IPS DF 19.7 (cell line): ENCODE measurements at places on chromosomes 2 and 18.
A peak's percentile ranks its signal among the peaks of the same experiment; 100 is the strongest.

DNA sequence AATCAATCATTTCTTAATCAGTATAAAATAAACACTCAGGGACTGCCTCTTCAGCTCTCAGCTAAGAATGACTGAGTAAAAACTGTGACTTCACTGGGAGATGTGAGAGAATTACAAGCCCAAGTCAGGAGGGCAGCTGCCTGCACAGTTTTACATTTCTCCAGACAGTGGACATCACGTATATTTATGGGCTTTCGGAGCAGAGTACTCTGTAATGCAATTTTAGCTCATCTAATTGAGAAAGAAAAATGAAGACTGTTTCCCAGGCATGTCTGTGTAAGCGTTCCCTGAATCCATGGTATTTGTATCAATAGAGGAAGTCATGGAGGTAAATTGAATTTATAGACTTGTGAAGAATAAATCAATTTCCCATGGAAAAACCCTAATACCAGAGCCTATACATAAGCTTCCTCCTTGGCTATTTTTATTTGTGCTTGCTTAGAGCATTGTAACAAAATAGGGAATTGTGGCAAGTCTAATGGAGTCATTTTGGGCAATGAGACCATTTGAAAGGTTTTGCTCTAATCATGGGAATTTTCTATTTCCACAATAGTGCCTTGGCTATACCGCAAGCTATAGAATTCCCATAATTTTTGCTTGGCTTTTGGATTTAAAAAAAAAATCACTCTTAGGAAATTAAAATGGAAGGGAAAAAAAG lies 87.2 kb downstream of the SLC5A7 start:
- DNase-seq: no peak

GRCh38 chr2:203451689-203452088 lies 83.4 kb downstream of the RAPH1 start:
- DNase-seq: no peak

- DNase-seq: no peak
These were observed 1.1 kb downstream of the NPC1 start for GRCh38 chr18:23585007-23585871.

DNA sequence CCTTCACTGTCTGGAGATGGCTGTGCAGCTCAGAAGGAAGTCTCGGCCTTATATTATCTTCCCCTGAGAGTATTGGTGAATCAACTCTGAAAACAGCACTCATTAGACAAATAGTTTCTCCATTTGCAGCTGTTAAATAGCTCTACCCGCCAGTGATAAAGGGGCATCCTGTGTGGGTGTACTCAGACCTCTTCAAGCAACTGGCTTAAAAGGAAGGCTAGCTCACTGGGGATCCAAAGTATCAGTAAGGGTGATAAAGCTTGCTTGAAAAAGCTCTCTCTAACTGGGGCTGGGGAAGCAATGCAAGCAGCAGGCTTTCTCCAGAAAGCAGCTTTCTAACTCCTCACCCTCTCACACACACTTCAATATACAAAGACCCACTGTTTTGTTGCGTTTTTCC lies 64.9 kb upstream of the PSMD14 start:
- no peak for DNase-seq

DNA sequence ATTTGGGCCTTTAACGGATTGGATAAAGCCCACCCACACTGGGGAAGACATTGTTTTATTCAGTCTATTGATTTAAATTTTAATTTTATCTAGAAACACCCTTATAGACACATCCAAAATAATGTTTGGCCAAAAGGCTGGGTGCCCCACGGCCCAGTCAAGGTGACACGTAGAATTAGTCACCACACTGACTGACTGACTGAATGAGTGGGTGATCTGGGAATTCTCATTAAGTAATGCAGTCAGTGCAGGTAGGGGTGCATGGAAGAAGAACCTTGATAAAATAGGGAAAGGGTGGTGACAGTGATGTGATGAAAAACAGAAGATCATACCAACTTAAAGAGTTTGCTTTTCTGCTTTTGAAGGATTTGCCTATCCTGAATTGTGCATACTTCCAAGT lies 554.8 kb downstream of the DCC start:
- DNase-seq: no peak

DNA sequence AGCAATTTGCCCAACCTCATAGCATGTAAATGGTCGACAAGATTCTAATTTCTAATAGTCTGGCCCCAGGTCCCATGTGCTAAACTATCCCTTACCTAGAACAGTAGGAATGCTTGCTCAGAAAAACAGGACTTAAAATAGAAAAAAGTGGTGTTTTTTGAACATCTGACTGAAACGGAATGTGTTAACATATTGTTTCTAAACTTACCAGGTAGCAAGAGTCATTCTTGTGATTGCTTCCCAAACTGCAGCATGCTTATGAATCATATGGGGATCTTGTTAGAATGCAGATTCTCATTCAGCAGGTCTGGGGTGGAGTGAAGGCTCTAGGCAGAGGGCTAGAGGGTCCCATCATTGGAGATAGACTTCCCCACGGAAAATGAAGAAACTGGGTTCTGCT lies 5.8 kb upstream of the SLC20A1 start:
- DNase-seq: no peak

- no peak for DNase-seq
These were observed 31.9 kb downstream of the ABHD3 start for GRCh38 chr18:21672521-21673267.

DNA sequence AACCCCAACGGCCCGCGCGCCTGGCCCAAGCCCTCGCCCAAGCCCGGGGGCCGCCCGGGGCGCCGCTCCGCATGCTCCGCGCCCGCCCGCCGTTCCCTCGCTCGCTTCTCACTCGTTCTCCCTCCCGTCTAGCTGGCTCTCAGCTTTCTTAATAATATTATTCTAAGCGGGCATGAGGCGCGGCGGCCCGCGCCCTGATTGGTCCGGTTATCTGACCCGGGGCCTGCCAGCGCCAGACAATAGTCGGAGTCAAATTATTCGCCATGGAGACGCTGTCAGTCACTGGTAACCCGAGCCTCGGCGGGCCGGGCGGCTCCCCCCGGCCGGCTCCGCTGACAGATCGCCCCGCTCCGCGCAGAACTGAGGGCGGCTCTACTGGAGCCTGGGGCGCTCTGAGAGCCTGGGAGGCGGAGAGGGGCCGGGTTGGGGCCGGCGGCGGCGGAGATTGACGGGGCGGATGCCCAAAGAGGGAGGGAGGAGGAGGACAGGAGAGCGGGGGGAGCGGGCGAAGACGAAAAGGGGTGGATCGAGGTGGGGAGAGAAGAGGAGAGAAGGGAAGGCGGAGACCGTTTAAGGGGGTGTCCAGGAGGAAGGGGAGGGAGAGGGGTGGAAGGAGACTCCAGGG lies at the start of gene SIX2:
Gene SIX2 (minus strand): TSS at position 150 of the 625 bp plus-strand sequence. CDS start 342 bp downstream, outside the sequence.
- peak; percentile 93 for DNase-seq
